Activated CD8-positive, alpha-beta memory T cell treated with anti-CD3 and anti-CD28 coated beads for 4 hours (primary cell): ENCODE measurements at places on chromosomes 5 and 9.

- no peak for DNase-seq
Observed at GRCh38 chr9:95133325-95133705, 184.2 kb downstream of the FANCC start.

DNA sequence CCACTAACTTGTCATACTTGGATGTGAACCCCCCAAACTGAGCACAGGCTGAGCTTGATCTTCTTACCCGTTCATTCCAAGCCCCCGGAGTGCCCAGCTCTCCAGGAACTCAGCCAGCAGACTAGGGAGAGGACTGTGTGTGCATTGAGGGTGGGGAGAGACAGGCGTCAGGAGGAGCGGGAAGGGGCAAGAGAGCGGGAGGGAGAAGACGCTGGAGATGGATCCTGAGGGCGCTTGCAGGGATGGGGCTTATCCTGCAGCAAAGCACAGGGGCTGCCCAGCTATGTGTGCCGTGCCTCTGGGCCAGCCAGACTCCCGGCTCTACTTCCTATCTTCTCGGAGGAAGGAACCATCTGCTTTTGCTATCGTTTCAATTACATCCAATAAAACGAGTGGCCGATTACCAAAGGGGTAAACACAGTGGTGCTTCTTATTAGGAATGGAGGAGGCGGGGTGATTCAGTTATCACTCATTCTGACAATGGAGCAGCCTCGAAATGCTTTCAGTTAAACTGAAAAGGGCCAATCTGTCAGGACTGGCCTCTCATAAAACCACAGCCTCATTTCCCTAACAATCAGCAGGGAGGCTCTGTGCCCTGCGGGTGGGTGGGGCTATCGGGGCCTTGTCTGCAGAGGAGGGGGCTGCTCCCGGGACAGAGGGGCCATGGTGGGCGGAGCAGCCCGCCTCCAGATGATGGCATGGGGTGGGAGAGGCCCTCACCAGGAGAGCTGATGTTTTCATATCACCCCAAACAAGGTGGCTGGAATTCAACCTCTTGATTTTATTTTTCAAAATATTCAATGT lies 168.2 kb downstream of the DAB2IP start:
- no peak for DNase-seq

DNA sequence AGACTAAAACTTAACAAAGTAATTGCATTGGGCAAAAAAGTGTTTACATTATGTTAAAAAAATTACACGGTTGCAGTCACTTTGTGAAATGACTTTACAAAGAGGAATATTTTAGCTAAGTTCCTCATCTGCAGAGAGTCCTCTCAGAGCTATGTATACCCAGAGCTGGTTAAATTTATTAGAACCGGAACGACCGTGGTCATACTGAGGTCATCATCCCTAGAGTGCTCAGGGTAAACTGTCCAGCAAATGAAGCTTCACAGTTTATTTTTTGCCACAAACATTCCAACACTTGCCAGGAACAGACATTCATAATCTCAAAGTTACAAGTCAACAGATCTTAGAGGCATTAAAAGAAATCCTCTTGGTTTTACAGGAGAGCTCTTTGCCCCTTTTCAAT lies 897 bp downstream of the ROPN1L start:
- no peak for DNase-seq

GRCh38 chr5:11734369-11734768 lies 169.9 kb downstream of the CTNND2 start:
- no peak for DNase-seq

DNA sequence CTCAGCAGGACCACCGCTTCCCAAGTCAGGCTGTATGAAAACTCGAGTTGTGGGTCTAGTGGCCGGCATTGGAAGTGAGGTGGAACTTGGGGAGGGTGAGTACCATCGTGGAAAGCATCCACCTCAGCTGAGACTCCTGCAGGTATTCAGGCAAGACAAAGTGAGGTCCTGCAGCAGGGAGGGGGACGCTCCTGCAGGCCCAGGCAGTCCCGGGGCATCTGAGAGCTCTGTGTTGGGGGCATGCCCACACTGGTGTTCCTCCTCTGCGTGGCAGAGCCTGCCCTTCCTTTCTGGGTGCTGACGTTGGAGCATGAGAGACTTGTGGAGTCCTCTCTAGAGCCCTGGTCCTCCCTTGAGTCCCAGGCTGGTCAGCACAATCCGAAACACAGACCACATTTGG lies 187.7 kb downstream of the CACNA1B start:
- DNase-seq = no peak

- no peak for DNase-seq
Observed at GRCh38 chr5:141765896-141766551, 84.0 kb upstream of the ARAP3 start.

DNA sequence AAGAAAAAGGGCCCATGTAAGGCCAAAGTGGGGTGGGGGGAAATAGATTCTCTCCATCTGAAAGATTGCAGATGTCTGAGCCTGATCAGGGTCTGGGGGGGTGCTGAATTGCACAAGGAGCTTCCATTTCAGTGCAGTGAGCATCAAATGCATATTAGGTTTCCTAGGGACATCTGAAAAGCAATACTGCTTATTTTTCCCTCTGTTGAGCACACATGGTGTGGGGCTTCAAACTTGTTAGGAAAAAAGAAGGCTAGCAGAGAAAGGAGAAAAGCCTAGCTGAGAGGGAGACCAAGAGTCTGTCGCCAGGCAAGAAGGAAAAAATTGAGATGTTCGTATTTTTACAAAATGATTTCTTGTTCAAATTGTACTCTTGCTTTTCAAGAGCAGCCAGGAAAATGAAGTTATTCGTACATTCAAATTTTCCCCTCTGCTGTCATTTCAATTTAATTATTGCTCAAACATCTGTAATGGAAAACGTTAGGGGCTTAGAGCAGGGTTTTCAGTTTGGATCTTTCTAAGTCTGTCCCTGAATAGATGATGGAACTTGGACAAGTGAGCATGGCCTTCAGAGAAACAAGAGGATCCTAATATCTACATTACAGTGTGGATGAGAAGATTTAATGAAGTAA lies 191.9 kb upstream of the GAS1 start:
- no peak for DNase-seq

- DNase-seq = no peak
Observed at GRCh38 chr5:38535248-38535750, 21.1 kb downstream of the LIFR start.

DNA sequence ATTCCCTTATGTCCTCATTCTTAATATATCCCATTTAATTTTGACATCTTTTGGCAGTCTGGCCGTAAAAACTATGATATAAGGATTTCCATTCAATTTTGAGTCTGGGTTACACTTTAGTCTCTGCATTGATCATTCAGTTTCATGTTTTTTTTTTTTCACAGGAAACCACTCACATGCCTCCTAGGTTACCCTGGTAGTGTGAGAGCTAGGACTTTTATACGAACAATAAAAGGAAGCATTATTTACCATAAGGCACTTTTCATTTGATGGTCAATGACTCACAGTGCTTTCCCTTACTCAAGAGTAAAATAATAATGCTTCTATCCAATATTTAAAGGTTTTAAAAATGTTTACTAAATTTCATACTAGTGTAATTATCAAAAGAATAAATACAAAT lies 16.4 kb upstream of the DMAC1 start:
- DNase-seq = no peak

GRCh38 chr5:138737494-138738265 lies 15.5 kb upstream of the CTNNA1 start:
- DNase-seq = no peak

DNA sequence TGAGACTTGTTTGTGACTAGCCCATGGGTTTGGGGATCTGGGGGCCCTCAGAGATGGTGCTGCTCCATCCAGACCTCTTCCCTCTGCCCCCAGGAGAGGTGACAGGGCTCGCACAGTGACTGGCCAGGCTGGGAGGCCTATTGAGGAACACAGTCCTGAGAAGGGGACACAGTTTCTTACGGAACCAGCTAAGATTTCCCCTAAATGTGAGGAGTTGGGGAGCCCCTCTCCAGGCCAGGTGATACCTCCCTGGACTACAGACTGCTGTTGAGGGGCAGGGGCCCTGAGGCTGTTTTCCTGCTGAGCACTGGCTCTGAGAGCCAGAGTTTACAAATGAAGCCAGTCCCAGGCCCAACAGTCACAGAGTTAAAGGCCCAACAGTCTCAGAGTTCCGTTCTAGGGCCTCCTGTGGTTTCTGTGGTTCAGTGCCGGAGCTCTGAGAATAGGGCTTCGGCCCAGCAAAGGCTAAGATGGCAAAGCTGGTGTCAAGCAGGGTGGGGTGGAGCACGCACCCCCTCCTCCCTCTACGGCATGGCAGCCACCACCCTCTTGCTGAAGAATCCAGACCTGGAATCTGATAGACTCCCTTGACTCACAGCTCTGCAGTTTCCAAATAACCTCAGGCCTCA lies 1.1 kb upstream of the SEMA4D start:
- DNase-seq = no peak

- no peak for DNase-seq
Observed at GRCh38 chr5:92641031-92641962, 939.7 kb downstream of the NR2F1-AS1 start.

- DNase-seq = no peak
Observed at GRCh38 chr9:137912671-137913070, 35.1 kb downstream of the CACNA1B start.

DNA sequence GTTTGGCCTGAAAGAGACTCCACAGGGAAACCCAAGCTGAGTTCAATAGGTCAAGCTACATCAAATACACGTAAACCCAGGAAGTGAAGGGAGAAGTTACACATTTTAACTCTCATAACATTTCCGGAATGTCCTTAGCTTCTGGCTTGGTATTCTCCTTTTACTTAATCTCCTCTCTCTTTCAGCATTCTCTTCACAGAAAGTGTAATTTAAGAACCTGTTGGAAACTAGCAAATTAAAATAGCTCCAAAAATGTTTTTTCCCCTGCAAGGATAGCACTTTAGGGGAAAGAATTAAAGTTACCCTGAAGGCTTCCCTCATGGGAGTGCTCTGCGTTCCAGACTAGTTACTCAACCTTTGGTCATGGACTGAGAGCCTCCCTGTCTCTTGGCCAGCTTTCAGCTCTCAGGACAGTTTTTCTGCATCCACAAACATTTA lies 292.7 kb upstream of the TARS1 start:
- no peak for DNase-seq

DNA sequence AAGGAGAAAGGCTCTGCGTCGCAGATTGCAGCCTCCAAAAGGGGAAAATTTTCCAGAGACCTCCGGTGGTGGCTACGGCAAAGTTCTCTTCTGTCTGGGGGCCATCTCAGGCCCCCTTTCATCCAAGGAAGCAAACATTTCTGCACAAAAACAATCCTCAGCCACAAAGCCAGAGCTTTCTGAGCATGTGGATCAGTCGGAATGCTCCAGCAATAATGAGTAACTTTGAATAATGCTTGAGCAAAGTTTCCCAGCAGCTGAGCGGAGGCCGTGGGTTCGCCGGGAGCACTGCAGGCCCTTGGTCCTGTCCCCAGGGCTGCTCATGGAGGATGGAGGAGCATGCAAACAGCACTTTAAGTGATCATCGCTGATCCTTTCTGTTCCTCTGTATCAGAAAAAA lies 60.2 kb upstream of the UNC5A start:
- no peak for DNase-seq

DNA sequence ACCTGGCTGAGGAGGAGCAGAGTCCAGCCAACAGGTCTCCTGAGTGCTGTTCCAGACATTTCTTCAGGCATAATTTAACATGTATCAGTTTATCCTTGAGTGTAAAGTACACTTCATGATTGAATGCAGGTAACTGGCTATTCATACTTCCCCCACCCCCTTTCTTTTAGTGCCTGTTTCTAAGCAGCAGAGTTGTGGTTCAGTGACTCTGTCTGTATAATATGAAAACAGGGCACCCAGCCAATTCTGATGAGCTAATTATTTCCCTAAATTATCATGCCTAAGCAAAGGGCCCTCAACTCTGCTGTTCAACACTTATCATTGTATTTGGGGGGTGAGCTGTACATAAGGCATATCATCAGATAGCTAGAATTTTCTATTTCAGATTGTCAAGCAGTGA lies 51.9 kb upstream of the ZSWIM6 start:
- no peak for DNase-seq

- DNase-seq = no peak
Observed at GRCh38 chr9:70205366-70206020, 53.3 kb upstream of the SMC5 start.

- no peak for DNase-seq
Observed at GRCh38 chr5:107955321-107955720, 284.6 kb upstream of the EFNA5 start.

GRCh38 chr9:4297786-4298254 lies 2.0 kb downstream of the GLIS3 start:
- DNase-seq = no peak

DNA sequence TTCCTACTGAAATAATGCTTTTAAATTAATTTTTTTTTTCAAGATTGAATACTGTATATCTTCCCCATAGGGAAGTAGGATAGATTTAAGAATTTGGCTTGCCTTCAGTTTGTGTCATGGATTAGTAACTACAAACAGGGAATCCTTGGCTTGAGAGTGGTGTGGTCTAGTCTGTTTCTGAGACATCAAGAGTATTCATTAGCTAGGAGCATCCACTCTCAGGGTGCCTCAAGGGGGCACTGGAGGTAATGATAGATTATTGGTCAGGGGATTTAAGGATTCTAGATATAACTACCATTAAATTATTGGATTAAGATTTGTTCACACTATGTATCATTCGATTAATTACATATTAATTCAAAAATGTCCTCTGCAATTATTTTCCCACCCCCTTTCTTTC lies 91.8 kb upstream of the TXNDC8 start:
- DNase-seq = no peak

- no peak for DNase-seq
Observed at GRCh38 chr5:163997965-163998364, 492.5 kb downstream of the MAT2B start.

DNA sequence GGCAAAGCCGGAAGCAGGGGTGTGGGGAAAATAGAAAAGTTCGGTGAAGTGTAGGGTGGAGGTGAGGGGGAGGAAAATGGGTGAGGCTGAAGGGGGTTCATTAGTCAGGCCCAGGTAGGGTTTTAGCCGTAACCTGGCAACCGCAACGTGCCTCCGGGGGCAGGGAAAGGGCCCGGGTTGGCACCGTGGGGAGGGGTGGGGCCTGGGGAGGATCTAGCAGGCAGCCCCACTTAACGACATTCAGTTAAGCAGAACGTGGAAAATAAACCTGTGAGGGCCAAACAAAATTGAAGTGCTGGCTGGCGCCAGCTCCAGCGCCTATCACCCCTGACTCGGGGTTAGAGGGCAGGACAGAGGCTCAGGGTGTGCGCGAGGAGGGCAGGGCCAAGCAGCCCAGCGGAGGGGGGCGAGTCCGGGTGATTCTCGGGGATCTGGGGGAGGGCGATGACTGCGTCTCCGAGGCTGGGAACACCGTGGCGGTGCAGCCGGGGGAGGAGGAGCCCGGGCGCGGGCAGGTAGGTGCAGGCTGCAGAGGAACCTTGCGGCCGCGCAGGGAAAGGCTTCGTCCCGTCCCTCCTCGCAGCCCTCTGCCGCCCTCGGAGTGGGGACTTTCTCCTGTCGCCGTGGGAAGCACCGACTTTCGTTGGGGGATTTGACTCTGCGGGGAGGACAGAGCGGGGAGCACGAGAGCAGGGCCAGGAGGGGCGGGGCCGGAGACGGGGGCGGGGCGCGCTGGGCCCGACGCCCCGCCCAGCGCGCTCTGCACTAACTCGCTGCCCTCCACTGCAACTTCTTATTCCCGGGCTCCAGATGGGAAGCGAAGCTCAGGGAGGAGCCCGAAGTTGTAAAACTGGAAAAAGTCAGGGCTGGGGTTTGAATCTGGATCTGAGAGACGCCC lies 5.1 kb downstream of the RGS14 start:
- peak; percentile 46 for DNase-seq
